ENCODE measurements at places on chromosomes 11 and 22.

- peak; percentile 31 for DNase-seq
Observed at GRCh38 chr11:1073261-1073724, 1.4 kb upstream of the MUC2 start.

- DNase-seq, result no peak
Observed at GRCh38 chr11:21968702-21969101, 224.2 kb upstream of the ANO5 start.

- no peak for DNase-seq
Observed at GRCh38 chr11:35318977-35319925, 100.1 kb downstream of the SLC1A2 start.

DNA sequence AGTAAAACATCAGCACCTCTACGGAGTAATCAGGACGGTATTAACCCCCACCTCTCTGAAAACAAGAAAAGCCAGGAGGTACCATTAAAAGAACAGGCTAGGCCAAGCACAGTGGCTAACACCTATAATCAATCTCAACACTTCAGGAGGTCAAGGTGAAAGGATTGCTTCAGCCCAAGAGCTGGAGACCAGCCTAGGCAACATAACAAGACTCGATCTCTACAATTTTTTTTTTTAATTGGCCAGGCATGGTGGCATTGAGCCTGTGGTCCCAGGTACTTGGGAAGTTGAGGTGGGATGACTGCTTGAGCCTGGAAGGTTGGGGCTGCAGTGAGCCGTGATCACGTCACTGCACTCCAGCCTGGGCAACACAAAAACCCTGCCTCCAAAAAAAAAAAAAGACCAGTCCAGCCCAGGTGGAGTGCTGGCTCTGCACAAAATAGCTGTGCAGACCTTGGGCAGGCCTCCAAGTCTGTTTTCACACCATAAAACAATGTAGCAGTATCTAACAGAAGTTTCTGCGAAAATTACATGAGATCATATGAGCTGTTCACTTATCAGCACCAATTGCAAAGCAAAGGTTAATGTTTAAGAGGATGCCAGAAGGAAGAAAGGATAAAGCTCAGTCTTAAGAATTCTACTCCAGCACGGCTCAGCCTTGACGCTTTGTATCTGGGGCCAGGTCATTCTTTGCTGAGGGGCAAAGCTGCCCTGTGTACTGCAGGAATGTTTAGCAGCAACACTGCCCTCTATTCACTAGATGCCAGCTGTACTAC, 14.8 kb downstream of the CHKA start:
- no peak for DNase-seq

DNA sequence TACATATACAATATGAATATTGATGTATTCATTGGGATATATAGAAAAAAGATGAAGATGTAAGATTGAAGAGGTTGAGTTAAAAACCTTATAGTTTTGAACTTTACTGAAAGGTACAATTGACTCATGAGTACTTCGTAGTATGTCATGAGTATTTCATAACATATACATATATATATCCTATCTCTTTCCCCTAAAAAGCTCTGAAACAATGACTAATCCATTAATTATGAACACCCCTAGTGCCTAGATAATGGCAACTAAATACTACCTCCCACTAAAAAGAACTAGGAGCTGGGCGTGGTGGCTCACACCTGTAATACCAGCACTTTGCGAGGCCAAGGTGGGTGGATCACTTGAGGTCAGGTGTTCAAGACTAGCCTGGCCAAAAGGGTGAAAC, 31.5 kb downstream of the SLC35F2 start:
- DNase-seq, result no peak

GRCh38 chr11:66020212-66020611, 6.1 kb downstream of the CATSPER1 start:
- no peak for DNase-seq

- DNase-seq, result no peak
Observed at GRCh38 chr11:12287009-12287373, 90.4 kb upstream of the PARVA start.

DNA sequence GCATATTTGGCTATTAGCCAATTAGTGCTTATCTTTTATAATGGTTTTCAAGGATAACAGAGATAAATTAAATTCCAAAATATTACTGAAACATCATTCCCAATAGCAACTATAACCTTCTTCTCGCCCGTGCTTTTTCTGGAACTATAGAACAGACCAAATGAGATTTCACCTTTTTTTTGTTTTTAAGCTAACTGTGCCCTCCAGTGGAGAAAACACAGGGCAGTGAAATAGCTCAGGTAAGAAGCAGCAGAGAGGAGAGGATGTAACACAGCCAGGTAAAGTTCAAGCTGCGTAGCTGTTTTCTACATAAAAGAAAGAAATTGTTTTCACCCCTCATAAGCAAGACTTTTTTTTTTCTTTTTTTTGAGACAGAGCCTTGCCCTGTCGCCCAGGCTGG, 28.2 kb downstream of the HSD17B12 start:
- no peak for DNase-seq

GRCh38 chr11:113721462-113722066, 15.5 kb upstream of the TMPRSS5 start:
- DNase-seq, result no peak

GRCh38 chr11:76678321-76678720, 7.8 kb upstream of the LRRC32 start:
- peak; percentile 50 for DNase-seq

GRCh38 chr11:120522736-120523135, 11.2 kb downstream of the GRIK4 start:
- DNase-seq, result no peak

DNA sequence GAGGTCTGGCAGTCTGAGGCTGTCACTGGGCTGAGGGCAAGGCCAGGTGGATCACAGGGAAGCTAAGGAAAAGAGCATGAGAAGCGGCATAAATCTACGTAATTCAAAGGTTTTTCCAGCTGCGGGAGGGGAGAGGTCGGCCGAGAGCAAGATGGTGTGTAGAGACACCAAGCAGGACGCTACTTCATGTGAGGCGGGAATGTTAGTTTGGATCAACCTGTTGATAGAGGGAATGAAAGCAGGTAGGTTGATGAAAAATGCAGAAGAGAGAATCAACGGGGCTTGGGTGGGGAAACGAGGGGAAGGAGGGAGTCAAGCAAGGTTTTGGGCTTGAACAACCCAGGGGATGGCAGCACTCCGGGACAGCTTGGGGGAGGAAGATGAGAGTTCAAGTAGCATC, 2.9 kb downstream of the B3GNT6 start:
- DNase-seq, result no peak

GRCh38 chr11:64642871-64643255, 51.8 kb downstream of the SLC22A12 start:
- no peak for DNase-seq

- DNase-seq, result no peak
Observed at GRCh38 chr22:45125188-45125587, 38.5 kb upstream of the NUP50 start.

DNA sequence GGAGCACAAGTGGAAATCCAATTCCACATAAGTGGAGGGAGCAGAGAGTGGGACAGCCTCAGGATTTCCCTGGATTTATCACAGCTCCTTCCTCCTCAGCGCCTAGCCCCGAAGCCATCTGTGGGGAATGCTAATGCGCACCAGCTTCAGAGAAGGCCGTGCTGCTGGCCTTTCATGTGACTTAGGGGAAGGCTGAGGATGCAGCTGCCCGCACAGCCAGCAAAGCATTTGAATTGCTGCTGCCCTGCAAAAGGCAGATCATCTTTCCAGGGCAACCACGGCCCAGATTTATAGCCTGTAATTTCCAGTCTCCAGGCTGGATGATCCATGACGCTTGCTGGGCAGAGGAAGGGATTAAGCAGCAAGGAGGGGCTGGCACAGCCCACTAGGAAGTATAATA, 29.9 kb downstream of the SYN3 start:
- DNase-seq, result no peak

DNA sequence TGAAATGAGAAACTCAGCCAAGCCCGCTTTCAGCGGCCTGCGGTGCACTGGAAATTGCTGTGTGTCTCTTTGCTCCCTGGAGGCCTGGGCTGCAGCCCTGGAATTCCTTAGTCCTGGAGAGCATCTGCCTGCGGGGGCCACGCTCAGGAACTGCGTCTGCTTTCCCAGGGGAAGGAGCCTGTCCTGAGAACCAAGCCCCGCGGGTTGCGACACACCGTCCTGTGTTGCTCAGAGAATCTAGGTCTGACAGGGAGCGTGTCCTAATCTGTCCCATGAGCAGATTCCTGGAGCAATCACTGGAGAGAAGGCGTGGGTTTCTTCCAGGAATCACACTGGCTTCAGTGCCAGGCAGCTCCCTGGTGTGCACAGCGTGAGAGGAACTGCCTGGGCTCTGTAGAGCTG, 708.1 kb downstream of the BRD1 start:
- DNase-seq, result no peak

- DNase-seq, result no peak
Observed at GRCh38 chr11:112396076-112396475, 135.4 kb upstream of the PLET1 start.

DNA sequence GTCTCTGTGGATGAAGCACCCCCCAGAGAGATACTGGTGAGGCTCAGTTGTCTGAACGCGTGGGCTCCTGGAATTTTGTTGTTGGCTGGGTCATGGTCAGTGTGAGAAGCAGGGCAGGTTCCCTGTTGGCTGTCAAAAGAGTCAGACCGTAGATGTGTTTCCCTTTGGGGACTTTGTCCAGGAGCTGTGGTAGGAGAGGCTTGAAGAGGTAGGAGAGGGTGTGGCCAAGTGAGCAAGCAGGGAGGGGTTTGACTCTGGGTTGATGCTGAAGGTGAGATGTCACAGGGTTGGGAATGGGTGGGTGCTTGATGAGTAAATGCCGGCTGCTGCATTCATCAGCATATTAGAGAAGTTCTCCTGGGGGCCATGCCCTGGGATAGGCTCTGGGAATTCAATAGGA, 803.2 kb downstream of the TBC1D22A start:
- DNase-seq, result no peak

- DNase-seq, result no peak
Observed at GRCh38 chr11:67308031-67308866, 4.9 kb downstream of the SSH3 start.

DNA sequence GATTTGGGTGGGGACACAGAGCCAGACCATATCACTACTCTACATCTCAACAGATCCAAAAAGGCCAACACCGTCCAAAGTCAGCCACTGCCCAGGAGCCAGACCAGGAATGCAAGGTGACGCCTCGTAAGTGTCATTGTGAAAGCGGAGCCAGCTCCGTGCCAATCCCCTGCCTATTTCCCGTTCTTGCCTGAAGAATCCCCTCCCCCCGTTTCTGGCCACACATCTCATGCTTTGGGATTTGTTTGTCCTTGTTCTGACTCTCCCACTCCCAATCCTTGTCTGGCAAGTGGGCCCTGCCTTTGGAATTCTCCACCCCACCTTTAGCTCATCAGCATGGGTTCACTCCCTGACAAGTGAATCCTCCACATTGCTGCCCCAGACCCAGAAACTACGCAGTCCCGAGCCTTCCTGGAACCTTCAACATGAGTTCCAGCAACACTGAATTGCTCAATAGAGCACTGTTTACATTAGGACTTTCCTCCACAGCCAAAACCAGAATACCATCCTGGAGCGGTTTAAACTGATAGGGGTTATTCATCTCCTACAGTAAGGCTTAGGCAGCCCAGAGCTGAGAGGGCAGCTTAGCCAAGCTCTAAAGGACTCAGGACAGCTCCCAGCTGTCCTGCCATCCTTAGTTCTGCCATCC, 6.0 kb upstream of the SLC35C1 start:
- no peak for DNase-seq

- no peak for DNase-seq
Observed at GRCh38 chr11:19959648-19960059, 200.6 kb downstream of the DBX1 start.

GRCh38 chr11:4086575-4087353, 7.8 kb upstream of the RRM1 start:
- DNase-seq, result no peak

- no peak for DNase-seq
Observed at GRCh38 chr22:46641811-46642266, 21.7 kb downstream of the GRAMD4 start.

DNA sequence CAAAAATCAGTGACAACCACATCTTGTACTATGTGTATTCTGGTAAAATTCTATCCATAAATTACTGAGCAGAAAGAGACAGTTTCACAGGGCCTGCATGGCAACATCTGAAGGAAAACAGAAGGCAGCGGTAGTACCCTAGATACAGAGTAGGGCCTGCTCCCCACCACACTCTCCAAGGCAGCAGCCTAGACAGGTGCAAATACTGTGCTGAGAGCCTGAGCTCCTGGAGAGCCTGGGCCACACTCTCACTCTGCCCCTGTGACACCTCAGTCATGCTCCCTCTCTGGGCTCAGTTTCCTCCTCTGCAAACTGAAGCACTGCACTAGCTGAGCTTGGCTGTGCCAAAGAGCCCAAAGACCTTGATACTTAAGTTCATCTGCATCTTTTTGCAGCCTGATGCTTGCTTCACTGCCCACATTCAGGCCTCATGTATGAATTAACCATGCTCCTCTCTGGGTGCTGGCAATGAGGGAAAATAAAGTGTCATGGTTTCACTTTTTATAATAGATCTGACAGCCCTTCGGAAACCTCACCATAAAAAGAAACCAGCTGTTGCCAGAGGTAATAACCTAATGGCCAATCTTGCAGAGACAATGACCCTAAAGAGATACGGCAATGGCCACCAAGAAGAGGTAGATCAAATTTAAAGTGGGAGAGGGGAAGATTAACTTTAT, 104.7 kb downstream of the PLEKHA7 start:
- no peak for DNase-seq

DNA sequence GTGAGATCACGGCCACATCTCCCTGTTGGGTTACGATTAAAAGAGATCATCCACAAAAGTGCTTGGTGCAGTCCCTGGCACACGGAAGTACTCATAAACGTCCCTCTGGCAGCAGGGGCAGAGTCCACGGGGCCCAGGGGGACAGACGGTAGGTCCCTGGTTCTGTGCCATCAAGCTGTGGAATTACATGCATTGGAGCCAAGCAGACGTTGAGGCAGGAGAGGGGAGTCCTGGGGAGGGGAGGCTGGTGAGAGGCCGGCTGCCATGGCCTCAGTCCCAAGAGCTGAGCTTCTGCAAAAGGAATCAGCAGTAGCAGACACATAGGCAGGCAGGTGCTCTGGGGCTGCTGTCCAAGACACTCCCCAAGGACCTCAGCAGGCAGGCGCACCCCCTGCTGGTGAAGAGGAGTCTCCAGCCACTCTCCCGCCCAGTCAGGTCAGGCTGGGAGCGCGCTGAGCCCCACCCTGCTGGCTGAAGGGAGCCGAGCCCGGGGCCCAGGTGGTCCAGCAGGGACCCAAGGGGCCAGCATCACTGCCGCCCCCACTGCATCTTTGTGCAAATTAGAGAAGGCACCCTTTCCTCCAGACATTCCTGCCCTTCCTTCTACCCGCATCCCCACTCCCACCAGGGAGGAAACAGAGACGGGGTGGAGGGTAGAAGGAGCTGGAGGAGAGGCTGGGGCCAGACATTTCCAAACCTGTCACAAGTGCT, 7.6 kb upstream of the KCTD17 start:
- peak; percentile 51 for DNase-seq

Data from HL-60 (cell line).